Right lobe of liver (tissue), 6 donors: ENCODE measurements at places on chromosomes 6 and 20. TPM values are rescaled to one million over a fixed set of nuclear protein-coding genes. Genes with fewer than 3 reads are reported as not detected.

- no peak for DNase-seq
- no peaks in the 10 kb centered on the region for H3K27me3 ChIP-seq
- no peak overlapping the region for H3K27ac ChIP-seq
- H3K36me3 ChIP-seq = no peaks in the 10 kb centered on the region
- no peaks in the 10 kb centered on the region for H3K4me1 ChIP-seq
These were observed 98.9 kb upstream of the ZNF217 start for GRCh38 chr20:53692465-53693067.

DNA sequence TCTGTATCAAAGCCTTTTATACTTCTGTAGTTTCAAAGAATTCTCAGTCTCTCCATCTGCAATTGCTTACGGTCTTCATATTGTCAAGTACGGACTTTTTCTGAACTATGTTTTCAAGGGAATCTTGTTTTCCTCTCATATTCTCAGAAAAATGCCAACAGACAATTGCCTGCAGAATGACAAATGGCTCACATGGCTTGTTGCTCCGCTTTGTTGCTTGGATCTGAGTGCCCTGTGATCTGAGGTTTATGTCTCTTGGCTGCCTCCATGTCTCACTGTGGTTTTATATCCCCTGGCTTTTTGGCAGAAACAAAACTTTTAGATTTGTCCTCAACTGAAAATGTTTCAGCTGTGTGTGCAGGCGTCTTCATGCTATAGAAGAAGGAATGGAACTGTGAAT lies 285.4 kb upstream of the CHD6 start:
- no peaks in the 10 kb centered on the region for H3K4me1 ChIP-seq
- no peak for DNase-seq
- no peak overlapping the region for H3K4me3 ChIP-seq
- H3K27ac ChIP-seq = no peak overlapping the region

- no peaks in the 10 kb centered on the region for H3K27me3 ChIP-seq
- no peaks in the 10 kb centered on the region for H3K4me1 ChIP-seq
- H3K4me3 ChIP-seq = no peak overlapping the region
- no peaks in the 10 kb centered on the region for H3K36me3 ChIP-seq
- no peak overlapping the region for H3K27ac ChIP-seq
These were observed 124.6 kb downstream of the REV3L start for GRCh38 chr6:111358454-111358853.

DNA sequence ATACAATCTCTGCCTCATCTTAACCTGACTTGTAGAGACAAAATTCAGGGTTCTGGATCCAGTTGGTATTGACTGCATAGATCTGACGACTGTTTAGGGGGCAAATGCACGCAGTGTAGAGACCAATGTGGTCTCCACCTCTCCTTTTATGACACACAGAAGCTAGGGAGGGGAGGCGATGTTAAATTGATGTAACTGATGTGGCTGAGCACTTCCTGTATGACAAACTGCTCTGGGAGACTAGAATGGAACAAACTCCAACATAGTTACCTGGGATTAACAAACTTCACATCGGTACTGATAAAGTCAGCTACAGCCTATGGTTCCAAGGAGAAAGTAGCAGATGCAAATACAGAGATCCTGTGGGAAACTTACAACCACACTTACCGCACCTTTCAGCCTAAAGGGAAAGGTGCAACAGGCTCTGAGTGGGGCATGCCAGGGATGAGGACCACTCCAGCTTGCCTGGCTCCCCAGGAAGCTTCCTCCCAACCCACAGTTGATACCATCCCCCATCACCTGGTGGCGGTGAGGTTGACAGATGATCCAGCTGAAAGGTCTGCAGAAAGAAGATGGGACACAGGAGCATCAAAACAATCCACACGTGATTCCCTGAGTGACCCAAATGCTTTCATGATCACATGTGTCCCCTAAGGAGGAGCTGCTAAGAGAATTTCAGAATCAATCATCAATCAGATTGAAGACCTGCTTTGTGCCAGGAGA lies 60.6 kb upstream of the MRPS10 start:
- no peak for DNase-seq
- no peaks in the 10 kb centered on the region for H3K4me1 ChIP-seq
- no peaks in the 10 kb centered on the region for H3K36me3 ChIP-seq
- H3K27me3 ChIP-seq = no peaks in the 10 kb centered on the region

- DNase-seq = no peak
- no peak overlapping the region for H3K4me3 ChIP-seq
- H3K36me3 ChIP-seq = no peaks in the 10 kb centered on the region
- no peaks in the 10 kb centered on the region for H3K4me1 ChIP-seq
These were observed 39.2 kb downstream of the PLAGL2 start for GRCh38 chr20:32168184-32168910.

DNA sequence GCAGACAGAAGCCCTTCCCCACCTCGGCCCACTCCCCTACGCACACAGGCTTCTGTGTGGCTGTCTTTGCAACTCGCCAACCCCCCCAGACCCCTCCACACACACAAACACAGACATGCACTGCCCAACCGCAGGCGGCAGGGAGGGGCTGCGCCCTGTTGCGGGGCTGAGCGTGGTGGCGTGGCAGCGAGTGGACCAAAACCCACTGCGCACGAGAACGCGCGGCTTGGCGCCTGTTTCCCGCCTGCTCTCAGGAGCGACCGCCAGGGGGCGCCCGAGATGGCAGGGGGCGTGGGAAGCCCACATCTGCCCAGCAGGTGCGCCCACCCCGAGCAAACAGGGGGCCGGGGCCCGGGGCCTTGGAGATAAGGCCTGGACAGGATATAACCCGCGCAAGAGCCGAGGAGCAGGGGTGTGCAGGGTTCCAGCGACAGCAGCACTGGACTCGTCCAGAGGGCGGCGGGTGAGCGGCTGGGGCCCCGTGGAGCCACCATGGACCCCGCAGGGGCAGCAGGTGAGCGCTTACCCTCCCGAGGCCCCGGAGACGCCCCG lies at the start of gene RBPJL:
Gene RBPJL (plus strand): TSS at position 410 of the 552 bp plus-strand sequence. CDS start 83 bp downstream, at position 493.
- H3K27me3 ChIP-seq = no peaks in the 10 kb centered on the region
- no peaks in the 10 kb centered on the region for H3K4me1 ChIP-seq
- H3K4me3 ChIP-seq = no peak within 1 kb of the TSS

- no peak overlapping the region for H3K27ac ChIP-seq
- H3K27me3 ChIP-seq = no peaks in the 10 kb centered on the region
- no peaks in the 10 kb centered on the region for H3K36me3 ChIP-seq
- no peaks in the 10 kb centered on the region for H3K4me1 ChIP-seq
- no peak overlapping the region for H3K4me3 ChIP-seq
These were observed 24.4 kb downstream of the RPP40 start for GRCh38 chr6:4979426-4979825.

- DNase-seq = no peak
- H3K27ac ChIP-seq = no peak overlapping the region
- no peaks in the 10 kb centered on the region for H3K27me3 ChIP-seq
These were observed 224.4 kb downstream of the TPBG start for GRCh38 chr6:82588020-82588419.

DNA sequence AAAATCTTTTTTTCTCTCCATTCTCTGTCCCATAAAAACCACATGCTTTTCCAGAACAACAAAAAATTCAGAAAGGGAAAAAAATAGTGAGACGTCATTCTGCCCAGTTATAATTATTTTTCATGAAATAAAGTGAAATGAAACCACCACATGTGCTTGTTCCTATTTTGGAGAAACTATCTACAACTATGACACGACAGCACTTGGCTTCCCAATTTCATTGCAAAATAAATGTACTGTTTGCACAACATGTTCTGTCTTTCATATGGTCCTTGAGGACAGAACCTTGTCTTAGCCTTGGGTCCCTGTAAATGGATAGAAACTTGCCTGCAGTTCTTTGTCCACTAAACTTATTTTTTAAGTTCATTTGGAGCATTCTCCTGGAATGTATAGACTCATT lies 5.6 kb upstream of the MAN1A1 start:
- DNase-seq = no peak
- H3K27me3 ChIP-seq = no peaks in the 10 kb centered on the region
- H3K4me3 ChIP-seq = no peak overlapping the region
- H3K27ac ChIP-seq = no peak overlapping the region
- no peaks in the 10 kb centered on the region for H3K36me3 ChIP-seq

GRCh38 chr20:49516916-49517804 lies 34.7 kb upstream of the KCNB1 start:
- no peak overlapping the region for H3K27ac ChIP-seq
- no peak overlapping the region for H3K4me3 ChIP-seq
- H3K4me1 ChIP-seq = no peaks in the 10 kb centered on the region
- no peaks in the 10 kb centered on the region for H3K36me3 ChIP-seq

GRCh38 chr6:156830126-156830525 lies 52.9 kb downstream of the ARID1B start:
- H3K4me1 ChIP-seq = peaks cover 16% of the 10 kb centered on the region
- no peak overlapping the region for H3K27ac ChIP-seq
- no peak for DNase-seq
- no peaks in the 10 kb centered on the region for H3K27me3 ChIP-seq

VAPB gene
- total RNA-seq = 17.5 TPM
